Choroid plexus epithelial cell (primary cell): ENCODE measurements at places on chromosomes 5 and 9.
A peak's percentile ranks its signal among the peaks of the same experiment; 100 is the strongest.

- peak; percentile 99 for DNase-seq
Observed at GRCh38 chr9:76255781-76256455, 138.3 kb downstream of the RFK start.

- DNase-seq, result peak; percentile 68
Observed at GRCh38 chr5:80238778-80239679, 16.8 kb downstream of the SERINC5 start.

DNA sequence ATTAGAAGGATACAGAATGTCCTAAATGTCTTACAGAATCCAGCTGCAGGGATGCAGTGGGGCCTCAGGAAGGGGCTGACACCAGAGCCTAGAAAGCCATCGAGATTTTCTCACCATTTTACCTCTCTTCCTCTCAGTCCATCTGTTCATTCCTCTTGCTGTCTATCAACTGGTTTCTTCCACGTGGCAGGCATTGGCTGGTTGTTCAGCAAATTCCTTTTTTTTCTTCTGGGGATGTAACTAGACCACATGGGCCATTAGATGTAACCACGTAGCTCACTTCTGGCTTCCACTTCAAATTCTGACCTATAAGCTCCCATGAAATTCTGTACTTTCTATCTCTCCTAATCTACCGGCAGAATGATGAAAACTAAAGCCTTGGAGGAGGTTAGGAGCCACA lies 93.6 kb upstream of the MTAP start:
- peak; percentile 3 for DNase-seq

DNA sequence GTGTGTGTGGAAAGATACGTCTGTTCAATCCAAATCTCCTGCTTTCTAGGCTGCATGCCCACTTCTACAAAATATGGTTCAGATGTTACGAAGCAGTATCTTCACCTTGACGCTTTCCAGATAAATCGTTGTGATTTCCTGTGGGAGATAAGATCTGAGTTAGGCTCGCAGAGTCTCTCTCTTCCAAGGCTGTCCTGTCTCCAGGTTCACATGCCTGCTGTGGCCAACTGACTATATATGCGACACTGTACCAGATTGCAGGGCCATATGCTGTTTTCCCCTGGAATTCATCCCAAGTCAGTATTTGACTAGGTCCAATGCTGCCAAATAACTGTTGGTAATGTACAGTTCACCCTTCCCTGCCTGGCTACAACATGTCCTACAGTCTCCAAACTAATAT lies 47.9 kb downstream of the TMEM252 start:
- DNase-seq, result no peak

DNA sequence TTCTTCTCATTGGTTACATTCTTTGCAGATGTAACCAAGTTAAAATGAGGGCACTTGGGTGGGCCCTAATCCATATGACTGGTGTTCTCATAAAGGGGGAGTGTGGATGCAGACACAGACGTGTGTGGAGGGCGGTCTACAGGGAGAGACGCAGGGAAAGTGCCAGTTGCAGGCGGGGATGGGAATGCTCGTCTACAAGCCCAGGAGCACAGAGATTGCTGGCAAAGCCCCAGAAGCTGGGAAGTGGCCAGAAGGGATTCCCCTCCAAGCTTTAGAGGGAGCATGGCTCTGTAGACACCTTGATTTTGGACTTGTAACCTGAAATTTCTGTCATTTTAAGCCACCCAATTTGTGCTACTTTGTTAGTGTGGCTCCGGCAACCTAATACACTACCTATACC lies 96.8 kb upstream of the CTSL start:
- no peak for DNase-seq
